ENCODE measurements at places on chromosomes 13 and 19.
A peak's percentile ranks its signal among the peaks of the same experiment; 100 is the strongest.

DNA sequence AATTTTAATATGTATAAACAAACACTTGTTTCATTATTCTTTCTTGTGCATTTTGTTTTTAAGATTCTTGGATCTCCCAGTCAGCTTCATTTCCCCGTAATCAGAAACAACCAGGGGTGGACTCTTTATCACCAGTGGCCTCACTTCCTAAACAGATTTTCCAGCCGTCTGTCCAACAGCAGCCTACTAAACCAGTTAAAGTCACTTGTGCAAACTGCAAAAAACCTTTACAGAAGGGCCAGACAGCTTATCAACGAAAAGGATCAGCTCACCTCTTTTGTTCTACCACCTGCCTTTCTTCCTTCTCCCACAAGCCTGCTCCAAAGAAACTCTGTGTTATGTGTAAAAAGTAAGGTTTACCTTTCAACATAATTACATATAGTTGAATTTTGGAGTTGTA, 44.3 kb downstream of the ZMYM2 start:
- DNase-seq, result no peak

DNA sequence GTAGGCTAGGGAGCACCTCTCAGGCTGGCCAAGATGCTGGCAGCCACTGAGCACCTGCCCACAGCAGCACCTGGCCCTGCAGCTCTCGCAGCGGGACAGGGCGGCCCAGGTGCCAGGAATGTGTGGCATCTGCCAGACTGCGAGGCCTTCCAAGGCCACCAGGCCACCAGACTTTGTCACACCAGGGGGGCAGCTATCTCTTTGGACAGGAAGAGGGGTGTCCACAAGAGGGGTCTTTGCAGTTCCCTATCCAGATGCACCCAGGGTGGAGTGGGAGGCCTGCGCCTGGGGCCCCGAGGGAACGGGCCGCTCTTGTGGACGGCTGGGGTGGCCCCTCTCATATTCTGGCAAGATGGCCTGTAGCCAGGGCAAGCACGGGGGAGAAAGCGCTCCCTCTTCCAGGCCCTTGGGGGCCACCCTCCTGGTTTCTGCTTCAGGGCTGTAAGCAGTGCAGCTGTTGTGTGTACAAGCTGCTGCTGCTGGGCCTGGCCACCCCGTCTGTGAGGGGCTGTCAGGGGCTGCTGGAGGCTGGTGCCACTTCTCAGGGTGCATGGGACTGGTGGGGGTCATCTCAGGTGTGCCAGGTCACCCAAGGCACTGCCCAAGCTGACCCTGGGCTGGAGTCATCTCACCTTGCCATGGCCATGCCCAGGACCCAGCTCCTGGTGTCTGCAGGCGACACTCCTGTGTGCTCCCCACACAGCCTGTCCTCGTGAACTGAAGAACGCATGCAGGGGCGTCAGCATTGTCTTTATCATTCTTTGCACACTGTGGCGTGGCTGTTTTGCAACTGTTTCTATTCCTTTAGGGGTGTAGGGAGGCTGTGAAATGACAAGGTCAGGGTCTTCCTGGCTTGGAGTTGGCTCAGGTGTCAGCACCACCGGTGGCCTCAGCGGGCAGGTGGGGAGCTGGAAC, 1.8 kb downstream of the TEX29 start:
- DNase-seq, result no peak

- no peak for DNase-seq
Measured at GRCh38 chr13:100517135-100517534, 71.5 kb downstream of the GGACT start.

- no peak for DNase-seq
Measured at GRCh38 chr13:91313103-91313502, 34.4 kb upstream of the MIR17HG start.

DNA sequence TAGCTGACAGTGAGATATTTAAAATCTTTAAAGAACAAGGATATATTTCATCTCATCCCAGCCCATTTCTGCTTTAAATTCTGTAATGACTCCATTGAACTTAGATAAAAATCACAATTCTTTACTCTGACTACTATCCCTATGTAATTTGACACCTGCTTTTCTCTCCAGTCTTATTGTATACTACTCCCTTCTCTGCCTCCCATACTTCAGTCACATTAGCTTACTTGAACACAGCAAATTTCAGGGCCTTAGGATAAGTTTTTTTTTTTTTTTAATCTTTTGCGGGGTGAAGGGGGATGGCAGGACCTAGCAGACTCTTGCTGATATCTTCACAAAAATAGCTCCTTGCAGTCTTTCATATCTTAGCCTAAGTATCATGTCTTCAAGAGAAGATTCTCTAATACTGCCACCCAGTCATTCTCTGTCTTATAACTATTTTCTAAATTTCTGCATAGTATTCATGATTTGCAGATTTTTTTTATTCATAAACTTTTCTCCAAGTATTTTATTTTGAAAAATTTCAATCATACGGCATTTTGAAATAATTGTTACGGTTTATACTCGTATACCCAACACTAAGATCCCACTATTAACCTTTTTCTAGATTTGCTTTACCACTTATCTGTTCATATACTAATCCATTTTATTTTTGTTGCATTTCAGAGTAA, 151.4 kb downstream of the PCCA start:
- no peak for DNase-seq

GRCh38 chr19:11300811-11301120, 4.8 kb downstream of the TSPAN16 start:
- no peak for DNase-seq

DNA sequence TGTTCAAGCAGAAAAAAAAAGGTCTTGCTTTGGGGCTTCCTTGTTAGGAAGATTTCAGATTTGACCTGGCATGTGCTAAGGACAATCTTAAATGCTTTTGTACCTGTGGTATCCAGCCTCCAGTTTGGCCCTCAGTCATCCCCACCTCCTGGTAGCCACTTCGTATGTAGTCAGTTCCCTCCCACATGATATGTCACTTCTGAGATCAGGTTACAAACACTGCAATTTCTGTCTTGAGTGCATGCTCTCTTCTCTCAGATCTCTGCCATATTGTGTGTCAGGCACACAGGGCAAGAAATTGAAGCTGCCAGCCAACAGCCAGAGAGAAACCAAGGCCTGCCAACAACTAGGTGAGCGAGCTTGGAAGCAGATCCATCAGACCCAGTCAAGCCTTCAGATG, 60.3 kb upstream of the STARD13 start:
- no peak for DNase-seq

- DNase-seq, result no peak
Measured at GRCh38 chr13:50074843-50075242, 59.6 kb downstream of the KCNRG start.

DNA sequence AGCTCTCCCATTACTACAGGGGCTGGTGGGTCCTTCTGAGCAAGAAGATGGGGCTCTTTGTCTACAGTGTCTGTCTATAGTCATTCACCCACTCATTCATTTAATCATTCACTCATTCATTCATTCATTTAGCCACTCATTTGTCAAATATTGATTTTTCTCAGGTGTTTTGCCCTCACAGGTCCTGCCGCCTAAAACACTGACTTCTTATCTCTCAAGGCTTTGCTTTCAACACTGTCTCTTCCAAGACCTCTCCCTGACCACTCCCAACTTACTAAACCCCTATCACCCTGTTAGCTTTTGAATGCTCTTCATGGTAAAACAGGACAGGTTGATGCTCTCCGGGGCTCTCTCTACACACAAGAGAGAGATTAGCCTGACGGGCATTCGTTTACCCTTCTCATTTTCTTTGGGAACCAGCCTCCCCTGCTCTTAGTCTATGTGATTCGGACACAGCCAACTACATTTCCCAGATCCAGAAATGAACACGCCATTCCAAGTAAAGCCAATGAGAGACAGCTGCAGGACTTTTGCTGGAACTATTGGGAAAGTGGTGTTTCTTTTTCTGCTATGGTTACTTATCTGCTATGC, 22.7 kb downstream of the FAM187B start:
- DNase-seq, result no peak

- DNase-seq, result no peak
Measured at GRCh38 chr19:48296963-48297734, 27.3 kb downstream of the ZNF114 start.

- no peak for DNase-seq
Measured at GRCh38 chr19:10122045-10122444, 2.3 kb upstream of the EIF3G start.

DNA sequence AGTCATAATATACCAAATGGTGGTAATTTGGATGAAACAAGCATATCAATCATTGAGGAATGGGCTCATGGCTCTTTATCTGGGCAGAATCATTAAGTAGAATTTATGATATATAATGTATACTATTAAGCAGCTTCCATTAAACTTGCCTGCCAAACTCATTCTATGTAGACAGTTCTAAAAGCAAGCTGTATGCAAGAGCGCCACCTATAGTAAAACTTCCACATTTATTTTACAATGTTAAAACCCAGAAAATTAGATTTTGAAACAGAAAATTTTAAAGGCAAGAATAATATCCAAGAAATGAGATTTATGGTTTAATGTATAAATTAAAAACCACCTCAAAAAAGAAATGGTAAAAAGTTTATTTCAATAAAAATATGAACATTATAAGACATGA, 161.5 kb downstream of the MZT1 start:
- DNase-seq, result peak; percentile 27

GRCh38 chr19:53785196-53785889, 38.8 kb downstream of the NLRP12 start:
- no peak for DNase-seq

- no peak for DNase-seq
Measured at GRCh38 chr19:4908781-4909155, 533 bp upstream of the UHRF1 start.

DNA sequence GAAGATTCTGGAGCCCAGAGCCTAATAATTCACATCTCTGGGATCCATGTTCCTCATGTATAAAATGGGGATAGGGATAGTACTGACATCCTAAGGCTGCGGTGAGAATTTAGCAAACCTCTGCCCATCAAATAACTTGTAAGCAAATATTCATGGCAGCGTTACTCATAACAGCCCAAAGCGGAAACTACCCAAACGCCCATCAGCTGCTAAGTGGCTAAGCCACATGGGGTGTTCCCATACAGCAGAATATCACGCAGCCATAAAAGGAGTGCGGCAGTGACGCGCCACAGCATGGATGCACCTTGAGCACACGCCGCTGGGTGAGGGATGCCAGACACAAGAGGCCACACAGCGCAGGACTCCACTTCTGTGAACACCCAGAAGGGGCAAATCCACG, 19.7 kb downstream of the VRK3 start:
- DNase-seq, result no peak

- DNase-seq, result no peak
Measured at GRCh38 chr19:42126574-42126973, 5.7 kb downstream of the POU2F2 start.

GRCh38 chr13:91894316-91894715, 495.9 kb downstream of the GPC5 start:
- no peak for DNase-seq

DNA sequence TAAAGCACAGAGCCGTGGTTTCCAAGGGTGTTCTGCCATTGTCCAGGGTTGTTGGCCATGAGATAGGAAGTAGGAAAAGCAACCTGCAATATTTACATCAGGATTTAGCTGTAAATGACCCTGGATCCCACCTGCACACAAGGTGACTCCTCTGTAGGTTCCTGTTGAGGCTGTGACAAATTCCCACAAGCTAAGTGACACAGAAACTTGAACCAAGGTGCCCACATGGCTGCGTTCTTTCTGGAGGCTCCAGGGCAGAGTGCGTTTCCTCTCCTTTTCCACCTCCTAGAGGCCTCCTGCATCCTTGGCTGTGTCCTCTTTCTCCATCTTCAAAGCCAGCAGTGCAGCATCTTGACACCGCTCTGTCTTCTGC, 11.9 kb downstream of the CEACAM21 start:
- no peak for DNase-seq

- no peak for DNase-seq
Measured at GRCh38 chr19:2312820-2313501, 5.0 kb upstream of the LINGO3 start.

DNA sequence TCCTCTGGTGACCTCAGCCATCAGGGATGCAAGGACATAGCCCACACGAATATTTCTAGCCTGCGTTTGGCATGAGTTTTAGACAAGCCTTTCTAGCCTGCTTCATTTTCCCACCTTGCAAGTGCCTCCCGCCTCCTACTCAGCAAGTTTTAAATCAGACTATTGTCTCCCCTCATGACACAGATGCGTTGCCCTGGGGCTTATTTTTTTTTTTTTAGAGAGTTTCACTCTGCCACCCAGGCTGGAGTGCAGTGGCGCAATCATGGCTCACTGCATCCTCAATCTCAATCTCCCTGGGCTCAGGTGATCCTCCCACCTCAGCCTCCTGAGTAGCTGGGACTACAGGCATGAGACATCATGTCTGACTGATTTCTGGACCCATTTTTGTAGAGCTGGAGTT, 14.6 kb downstream of the GJB2 start:
- no peak for DNase-seq

GRCh38 chr13:67048084-67048820, 181.9 kb downstream of the PCDH9 start:
- DNase-seq, result no peak

Data from RCC 7860 (cell line).